ENCODE measurements at places on chromosomes 12 and 14. TPM values are rescaled to one million over a fixed set of nuclear protein-coding genes. Genes with fewer than 3 reads are reported as not detected.

CFAP251 gene
- 16.4 TPM for total RNA-seq

SLC35E3 gene
- 2.1 TPM for total RNA-seq

CS gene
- 113 TPM for total RNA-seq

CLEC14A gene
- 0.24 TPM for total RNA-seq

SYCP3 gene
- not detected for total RNA-seq

Data from tracheal epithelial cell (primary cell).